ENCODE measurements at places on chromosomes 12 and 14. TPM values are rescaled to one million over a fixed set of nuclear protein-coding genes. Genes with fewer than 3 reads are reported as not detected.
A peak's percentile ranks its signal among the peaks of the same experiment; 100 is the strongest.

Gene C12orf54
- not detected for total RNA-seq

Gene TSPAN19
- total RNA-seq: 0.49 TPM

Gene DRAM1
- 6.2 TPM for total RNA-seq

Gene PTHLH
- not detected for total RNA-seq

Gene C14orf93
- total RNA-seq: 5.6 TPM

Gene CREBL2
- 15.9 TPM for total RNA-seq

DNA sequence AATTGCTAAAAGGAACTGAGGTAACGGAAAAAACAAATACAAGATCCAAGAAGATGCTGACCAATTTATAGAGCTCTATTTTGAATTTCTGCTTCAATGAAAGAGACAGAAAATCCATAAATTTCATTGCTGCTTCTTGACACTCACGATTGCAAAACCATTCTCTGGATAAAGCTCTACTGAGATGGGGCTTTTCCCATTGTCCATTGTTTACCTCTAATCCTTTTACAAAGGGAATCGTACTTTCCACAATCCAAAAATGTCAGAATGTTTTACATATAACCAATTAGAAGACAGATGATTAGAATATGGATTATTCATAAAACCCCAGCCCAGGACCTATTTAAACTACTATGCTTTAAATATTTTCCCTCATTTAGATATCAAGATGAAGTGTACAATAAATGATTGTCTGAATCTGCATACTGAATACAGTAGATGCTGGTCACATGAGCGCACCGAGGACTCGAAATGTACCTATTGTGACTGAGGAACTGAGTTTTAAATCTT, 16.7 kb upstream of the TMCC3 start:
- DNase-seq: no peak

GRCh38 chr12:93183940-93184671, 193.6 kb upstream of the NUDT4 start:
- DNase-seq: no peak

DNA sequence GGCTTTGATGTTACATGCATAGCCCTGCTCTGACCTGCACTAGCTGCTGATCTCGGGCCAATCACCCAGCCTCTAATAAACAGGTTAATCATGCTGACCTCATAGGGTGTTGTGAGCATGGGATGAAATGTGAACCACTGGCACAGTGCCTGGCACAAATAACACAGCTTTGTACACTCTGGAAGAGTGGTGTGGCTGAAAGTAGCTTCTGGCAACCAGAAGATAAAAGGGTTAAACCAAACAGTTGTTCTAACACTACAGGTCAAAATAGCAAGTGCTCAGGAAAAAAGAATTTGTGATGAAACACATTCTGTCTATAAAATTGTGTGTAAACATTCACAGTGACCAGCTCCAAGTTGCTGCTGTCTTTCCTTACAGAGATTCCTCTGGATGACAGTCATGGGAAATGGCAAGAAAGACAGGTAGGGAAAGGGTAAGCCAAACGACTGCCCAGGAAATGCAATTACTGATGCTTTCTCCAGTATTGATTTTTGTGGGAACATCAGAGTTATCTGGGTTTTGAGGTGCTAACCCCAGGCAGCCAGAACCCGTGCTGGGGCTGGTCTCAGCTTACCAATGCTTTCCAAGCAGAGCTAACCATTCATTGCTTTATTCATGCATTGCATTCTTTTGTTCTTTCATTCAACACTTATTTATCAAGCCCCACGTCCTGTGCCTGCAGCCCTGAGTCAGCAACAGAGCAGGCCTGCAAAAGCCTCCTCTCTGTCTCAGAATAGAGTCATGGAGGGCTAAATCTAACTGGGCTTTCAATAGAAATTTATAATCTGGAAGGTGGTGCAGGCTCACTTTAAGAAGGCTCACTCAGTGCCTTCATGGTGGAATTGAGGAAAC, 38.1 kb upstream of the CAPRIN2 start:
- DNase-seq: no peak

DNA sequence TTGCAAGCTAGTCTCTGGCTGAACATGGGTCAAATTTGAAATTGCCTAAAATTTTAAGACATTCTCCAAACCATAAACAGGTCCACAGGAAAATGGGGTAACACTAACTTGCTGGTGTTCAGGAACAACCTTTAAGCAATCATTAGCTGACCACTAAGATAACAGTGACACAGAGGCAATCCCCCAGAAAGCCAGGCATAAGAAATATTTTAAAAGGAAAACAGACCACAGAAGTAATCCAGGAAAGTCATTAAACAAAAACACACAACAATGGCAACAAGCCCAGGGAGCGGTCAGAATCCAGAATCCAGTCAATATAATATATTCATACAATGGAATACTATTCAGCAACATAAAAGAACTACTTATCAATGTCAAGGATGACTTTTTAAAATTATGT, 59.1 kb downstream of the LRP6 start:
- DNase-seq: no peak

GRCh38 chr14:72801836-72802587, 91.9 kb downstream of the DPF3 start:
- no peak for DNase-seq

- DNase-seq: peak; percentile 82
Observed at GRCh38 chr12:1691123-1692007, 495 bp downstream of the ADIPOR2 start.

GRCh38 chr14:101823066-101823465, 61.6 kb downstream of the PPP2R5C start:
- DNase-seq: no peak

- DNase-seq: no peak
Observed at GRCh38 chr12:4977102-4977501, 66.6 kb upstream of the KCNA5 start.

DNA sequence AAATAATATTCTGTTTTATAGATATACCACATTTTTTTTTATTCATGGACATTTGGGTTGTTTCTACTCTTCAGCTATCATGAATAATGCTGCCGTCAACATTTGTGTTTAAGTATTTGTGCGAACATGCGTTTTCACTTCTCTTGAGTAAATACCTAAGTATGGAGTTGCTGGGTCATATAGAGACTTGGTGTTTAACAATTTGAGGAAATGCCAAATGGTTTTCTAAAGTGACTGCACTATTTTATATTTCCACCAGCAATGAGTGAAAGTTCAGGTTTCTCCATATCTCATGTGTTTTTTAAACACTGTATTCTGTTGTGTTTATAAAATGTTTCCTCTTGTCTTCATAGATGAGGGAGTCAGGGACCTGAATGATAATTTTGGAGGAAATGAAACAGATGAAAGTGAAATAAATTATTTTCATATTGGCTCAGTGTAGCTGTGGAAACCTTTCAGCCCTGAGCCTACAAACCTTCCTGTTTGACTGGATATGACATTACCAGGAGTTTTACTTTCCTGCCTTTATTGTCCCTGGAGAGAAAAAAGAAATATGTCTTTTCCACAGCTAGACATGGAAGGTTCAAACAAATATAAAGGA, 26.3 kb downstream of the DAAM1 start:
- DNase-seq: no peak

- no peak for DNase-seq
Observed at GRCh38 chr12:43776498-43776897, 17.7 kb downstream of the IRAK4 start.

DNA sequence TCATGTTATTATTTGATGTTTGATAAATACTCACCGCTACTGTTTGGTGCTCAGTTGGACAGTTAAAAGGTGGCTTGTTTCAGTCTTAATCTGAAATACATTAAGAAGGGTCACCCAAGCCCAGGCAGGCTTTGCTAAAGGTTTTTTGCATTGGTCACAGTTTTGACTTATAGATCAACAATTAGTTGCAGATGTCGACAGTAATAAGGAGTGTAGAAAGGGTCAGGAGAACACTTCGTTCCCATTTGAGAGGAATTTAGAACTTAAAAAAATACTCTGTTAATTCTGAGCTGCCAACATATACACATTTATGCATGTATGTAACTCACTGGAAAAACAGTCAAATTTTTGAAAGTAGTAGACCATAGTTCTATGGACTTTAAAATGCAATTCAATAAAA, 130.3 kb downstream of the TMEM30B start:
- no peak for DNase-seq

GRCh38 chr14:67814821-67815220, 1.6 kb downstream of the ZFYVE26 start:
- no peak for DNase-seq

DNA sequence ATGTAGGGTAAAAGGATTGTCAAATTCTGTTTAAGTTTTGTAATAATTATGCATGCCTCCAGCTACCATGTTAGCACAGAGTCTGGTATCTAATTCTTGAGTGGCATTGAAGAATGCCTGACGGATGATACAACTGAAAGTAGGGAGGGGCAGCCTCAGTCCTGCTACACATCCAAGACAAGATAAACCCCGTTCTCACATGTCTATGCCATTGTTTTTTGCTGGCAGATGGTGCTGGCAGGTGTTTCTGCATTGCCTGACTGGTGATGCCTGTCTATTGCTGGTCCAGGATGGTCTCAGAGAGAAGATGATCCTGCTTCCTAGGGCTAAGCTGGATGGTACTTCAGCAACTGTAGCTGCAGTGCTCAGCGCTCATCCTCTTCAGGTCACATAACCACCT, 245.8 kb upstream of the NAV3 start:
- no peak for DNase-seq

All from Right ventricle myocardium inferior (tissue), 1 donor.